ENCODE measurements at places on chromosomes 5 and 9. TPM values are rescaled to one million over a fixed set of nuclear protein-coding genes. Genes with fewer than 3 reads are reported as not detected.
A peak's percentile ranks its signal among the peaks of the same experiment; 100 is the strongest.

- no peak for DNase-seq
These were observed 205.7 kb downstream of the ADAMTS12 start for GRCh38 chr5:33685873-33686755.

The ARID3C gene
- 0.17 TPM for polyA plus RNA-seq

The PRUNE2 gene
- 9.9 TPM for polyA plus RNA-seq

The GRIA1 gene
- 1.4 TPM for polyA plus RNA-seq

The MARCOL gene
- not detected for polyA plus RNA-seq

GRCh38 chr9:19030899-19031298 is 2.1 kb downstream of the SAXO1 start:
- no peak for DNase-seq

DNA sequence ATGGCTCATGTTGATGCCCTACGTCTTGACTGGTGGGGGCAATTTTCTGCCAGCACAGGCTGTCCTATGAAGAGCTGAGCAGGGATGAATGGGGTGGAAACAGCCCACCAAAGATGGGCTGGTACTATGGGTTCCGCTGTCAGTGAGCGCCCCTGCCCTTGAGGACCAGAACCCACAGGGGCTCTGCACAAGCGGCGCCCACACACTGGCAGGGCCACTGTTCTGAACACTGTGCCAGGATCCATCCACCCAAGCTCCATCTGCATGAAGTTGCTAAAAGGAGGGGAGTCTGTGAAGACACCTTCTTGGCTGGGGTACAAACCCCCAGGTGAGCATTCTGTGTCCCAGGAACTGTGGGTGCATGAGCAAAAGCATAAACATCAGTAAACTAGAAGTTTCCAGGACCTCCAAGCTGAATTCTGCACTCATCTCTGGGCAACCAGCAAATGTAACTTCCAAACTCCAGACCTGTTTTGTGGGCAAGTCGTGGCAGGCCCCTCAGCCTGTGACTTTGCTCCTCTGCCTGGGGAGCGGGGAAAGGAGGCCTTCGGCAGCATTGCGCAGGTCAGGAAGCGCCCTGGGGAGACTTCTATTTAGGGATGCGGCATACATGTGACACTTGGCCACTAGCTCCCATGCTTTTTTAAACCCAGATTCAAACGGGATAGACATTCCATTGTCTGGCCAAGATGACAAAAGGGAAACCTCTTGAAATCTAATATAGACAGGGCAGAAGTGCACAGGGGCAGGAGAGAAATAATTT is 48.9 kb downstream of the PTPN3 start:
- no peak for DNase-seq

- DNase-seq: no peak
These were observed 528 bp downstream of the ACOT12 start for GRCh38 chr5:81393430-81393782.

DNA sequence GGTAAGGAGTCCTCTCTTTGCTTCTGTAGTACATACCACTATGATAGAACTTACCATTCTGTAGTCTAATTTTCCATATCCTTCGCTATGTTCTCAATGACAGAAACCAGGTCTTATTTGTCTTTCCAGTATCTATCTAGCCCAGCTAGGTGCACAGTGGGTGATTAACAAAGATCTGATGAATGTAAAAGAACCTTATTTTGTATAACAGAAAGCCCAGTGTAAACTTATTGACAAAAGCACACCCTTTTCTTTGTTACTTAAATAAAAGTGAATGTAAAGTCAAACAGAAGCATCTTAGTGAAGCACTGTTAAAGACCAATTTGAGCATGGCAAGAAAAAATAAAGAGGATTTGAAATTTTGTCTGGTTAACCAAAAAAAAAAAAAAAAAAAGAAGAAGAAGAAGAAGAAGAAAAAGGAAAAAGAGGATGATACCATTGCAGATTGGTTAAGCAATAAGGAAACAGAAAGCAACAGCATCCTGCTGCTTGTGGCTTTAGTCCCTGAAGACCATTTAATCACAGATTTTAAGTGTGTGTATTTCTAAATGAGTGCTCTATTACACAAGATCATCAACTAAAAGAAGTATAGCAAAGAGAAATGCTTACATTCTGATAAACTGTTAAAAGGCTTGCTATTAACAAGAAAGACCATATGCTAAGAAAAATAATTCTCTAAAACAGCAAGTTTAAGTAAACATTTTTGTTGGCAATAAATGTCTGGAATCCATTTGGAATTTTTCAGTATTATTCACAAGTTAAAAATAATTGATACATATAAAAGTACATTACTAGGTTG is 21.2 kb downstream of the MEGF9 start:
- no peak for DNase-seq

DNA sequence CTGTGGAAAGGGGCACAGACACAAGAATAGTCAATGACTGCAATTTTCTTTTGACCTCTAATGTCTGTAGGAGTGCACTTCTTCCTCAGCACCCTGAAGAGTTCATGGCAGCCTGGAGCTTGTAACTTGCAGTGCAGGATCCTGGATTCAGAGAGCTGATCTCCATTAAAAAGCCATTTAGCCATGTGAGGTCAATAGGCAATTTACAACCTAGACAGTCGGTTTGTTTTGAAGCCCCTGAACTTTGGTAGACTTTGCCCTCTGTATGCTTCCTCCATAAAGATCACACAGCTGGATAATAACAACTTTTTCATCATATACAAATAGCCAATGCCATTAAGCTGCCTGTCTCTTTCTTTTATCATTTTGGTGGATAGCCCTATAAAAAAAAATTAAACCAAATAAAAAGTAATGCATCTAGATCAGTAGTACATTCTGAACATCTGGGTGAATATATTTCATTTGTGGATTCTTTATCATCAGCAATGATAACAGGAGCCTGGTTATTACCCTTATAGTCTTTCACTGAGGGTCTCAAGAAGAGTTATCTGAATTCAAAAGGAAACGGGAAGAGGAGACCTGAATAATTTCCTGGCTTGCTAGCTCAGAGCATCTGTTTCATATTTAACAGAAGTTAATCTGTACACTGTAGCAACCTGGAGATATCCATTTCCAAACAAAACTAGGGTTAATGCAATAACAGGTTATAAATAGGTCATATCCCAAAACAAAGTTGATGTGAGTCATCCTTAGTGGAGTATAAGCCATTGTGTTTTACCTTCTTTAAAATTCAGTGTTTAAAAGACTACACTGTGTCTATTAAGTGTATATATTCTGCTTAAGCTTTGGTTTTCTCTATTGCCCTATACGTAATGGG is 193.8 kb upstream of the ACTBL2 start:
- peak; percentile 47 for DNase-seq

GRCh38 chr5:135810188-135810943 is 24.1 kb upstream of the SLC25A48 start:
- DNase-seq: no peak

DNA sequence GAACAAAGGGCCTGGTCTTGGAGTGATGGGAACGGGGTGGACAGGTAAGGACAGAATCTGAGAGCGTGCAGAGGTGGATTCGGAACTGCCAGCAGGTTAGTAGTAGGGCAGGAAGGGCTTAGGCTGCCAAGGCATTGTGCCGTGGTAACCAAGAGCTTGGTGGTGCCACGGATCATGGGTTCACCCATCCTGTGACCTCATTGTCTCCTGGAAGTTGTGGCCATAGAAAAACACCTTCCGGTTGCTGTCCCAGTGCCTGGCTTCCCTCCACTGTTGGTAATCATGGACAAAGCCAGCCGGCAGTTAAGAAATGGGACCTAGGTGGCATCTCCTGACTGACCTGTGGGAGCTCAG is 42.5 kb upstream of the CFAP157 start:
- DNase-seq: no peak

DNA sequence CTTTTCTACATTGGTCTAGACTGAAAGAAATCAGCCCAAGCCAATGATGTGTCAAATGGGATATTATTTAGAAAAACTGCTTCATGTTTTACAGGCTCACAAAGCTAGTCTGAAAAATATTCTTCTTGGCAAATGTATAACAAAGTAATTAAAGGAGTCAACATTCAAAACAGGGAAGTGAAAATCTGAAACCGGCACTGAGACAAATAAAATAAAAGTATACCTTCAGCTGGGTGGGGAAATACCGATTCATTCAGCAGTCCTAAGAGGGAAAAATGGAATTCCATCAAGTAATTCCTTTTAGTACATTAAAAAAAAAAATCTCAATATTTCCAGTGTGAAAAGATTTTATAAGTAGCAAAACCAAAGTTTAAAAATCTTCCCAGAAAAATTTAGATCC is 259.6 kb upstream of the SLC24A2 start:
- no peak for DNase-seq

The ERP44 gene
- polyA plus RNA-seq: 41.3 TPM

DNA sequence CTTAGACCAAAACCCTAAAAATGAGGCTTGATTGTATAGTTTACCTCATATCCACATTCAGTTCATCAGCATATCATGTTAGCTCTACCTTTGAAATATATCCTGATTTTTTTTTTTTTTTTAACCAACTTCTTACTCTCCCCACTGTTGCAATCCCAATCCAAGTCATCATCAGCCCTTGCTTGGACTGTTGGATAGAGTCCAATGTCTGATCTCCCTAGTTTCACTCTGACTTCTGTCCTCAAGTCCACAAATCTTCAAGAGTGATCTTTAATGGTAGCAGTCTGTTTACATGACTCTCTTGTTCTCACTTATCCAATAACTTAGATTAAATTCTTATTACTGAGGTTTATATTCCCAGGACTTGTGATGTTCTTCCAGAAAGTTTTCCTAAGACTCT is 30.8 kb downstream of the NAA35 start:
- DNase-seq: no peak

DNA sequence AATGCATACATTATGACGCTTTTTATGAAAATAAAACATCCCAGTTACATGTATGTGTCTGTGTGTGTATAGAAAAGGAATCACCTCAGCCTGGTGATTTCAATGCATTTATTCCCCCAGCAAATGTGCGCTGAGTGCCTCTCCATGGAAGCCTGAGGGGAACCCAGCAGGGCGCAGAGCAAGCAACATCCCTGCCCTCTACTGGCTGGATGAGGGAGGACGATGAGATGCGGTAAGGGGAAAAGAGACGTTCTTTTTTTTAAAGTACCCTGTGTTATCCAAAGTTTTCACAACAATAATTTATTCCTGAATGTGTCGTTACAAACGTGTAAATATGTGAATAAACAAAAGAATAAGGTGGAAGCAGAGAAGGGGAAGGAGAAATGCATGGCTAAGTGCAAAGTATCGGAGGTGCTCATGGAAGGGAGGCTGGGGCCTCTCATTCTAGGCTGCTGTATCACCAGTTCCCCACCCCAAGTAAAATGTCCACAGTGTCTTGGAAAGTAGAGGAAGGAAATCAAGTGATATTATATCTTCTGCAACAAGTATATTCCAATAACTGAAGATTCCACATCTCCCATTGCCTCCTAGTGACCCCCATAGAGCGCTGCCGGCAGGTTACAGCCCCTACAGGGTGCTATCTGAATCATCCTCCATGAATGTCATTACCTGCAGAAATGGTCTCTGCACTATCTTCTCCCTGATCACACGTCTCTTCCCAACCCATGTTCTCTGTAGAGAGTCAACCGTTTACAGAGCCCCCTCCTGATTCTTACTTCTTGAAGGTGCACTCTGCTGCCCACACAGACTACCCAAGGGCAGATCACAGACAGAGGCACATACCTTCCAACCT is 13.0 kb upstream of the ABLIM3 start:
- DNase-seq: no peak

The BAAT gene
- polyA plus RNA-seq: 0.07 TPM

- no peak for DNase-seq
These were observed 84.9 kb upstream of the NR3C1 start for GRCh38 chr5:143488381-143488780.

Data from left renal pelvis (tissue), 4 donors.